Neuronal stem cell (in vitro differentiated cells): ENCODE measurements at places on chromosomes 16 and 17.

GRCh38 chr16:27781195-27781524, 231.2 kb downstream of the KATNIP start:
- DNase-seq: no peak

DNA sequence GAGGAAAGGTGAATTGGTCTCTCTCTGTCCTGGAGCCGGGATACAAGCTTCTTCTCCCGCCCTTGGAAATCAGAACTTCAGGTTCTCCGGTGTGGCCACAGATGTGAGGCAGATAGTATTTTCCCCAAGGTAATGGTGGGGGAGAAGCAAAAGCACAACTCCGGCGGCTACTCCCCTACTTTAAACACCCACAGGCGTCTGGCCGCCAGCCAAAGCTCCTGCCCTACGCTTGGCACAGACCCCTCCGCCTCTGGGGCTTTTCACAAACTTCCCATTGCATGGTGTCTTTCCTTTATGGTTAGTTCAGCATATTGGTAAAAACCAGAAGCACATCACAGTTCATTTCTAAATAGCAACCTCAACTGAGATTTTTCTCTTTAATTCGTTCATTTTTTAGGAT, 39.4 kb upstream of the B4GALNT2 start:
- no peak for DNase-seq

DNA sequence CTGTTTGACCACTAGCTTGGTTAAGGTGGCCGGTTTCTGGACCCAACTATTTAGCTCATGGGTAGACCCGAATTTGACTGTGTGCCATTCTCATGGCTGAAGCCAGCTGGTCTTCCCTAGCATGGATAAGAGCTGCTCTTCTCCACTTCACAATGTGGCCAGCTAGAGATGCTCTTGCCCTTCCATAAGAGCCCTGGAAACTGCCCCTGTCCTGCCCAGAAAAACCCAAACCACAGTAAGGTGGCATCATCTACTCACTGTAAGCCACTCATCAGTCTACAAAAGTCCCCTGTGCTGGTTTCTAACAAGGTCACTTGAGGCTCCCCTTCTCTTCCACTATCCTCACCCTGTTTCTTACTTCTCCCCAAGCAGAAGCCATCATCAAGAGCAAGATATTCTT, 165.1 kb downstream of the HS3ST2 start:
- DNase-seq: no peak

DNA sequence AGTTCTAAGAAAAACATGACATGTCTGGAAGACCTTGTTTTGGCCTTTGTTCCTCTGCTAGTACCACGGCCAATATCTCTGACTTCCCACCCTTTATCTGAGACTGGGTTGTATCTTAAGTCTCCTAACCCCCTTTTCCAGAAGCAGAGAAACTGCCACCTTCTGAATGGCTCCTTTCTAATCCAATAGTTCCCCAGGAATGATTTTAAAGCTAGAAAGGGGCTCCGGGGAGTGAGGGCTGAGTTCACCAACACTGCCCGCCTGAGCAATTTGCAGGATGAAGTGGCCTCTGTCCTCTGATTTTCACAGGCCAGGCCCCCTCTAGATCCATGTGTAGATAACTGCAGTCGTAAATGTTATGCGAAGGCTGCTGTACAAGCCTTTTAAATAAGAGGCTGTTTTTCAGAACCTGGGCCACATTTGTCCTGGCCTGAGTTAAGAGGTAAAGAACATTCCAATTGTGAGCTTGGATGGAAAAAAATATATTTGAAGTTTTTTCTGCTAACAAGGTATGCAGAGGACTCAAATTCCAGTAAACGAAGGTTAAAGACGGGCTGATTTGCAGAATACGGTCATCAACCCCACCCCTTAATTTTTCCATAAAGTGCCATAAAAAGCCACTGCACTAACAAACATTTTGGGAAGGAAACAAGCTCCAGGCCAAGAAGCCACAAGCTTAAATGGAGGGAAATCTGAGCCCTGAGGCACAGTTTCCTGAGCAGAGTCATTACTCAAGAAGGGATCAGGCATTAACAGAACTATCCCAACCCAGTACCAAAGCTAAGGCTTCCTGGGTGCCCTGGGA, 117.0 kb upstream of the MAF start:
- no peak for DNase-seq

- DNase-seq: no peak
Measured at GRCh38 chr16:6905601-6906000, 427.0 kb upstream of the RBFOX1 start.

GRCh38 chr17:74340470-74341023, 14.5 kb downstream of the KIF19 start:
- no peak for DNase-seq

DNA sequence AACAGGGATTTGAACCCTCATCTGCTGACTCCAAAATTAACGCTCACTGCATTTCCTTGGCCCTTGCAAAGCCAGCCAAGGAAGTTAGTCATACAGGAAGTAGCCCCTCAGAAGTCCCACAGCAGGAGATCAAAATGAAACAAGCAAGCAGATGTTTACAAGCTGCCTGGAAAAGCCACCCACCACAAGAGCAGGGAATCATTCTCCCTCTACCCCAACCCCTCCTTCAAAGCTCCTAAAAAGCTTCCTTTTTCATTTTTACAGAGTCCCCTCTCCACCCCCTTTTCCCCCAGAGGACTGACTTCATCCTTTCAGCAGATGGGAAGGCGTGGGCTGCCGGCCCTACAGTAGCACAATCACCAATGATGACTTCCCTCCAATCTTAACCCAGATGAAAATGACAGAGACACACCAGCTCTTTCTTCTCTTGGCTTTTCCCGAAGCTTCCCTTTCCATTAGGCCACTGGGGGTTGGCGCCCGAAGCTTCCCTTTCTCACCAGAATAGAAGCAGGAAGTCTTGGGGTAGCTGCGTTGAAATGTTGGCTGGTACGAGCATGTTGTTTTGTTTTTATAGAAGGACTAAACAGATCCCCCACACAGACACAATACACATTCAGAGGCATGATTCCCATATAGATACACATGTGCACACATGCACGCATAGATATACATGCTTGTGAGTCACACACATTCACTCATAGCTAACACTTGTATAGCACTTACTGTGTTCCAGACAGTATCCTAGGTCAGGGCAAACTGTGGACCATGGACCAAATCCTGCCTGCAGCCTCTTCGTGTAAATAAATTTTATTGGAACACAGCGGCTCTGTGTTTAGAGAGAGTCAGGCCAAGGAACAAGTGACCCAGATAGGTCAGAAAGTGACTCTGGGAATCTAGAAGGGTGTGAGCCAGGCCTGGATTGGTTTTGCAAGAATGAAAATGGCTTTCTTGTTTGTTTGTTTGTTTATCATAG, 17.4 kb downstream of the ITPRIPL2 start:
- no peak for DNase-seq

GRCh38 chr17:79305768-79306423, 231.3 kb downstream of the ENGASE start:
- DNase-seq: no peak

GRCh38 chr17:66625311-66625767, 209.6 kb upstream of the CACNG5 start:
- DNase-seq: peak; percentile 14

DNA sequence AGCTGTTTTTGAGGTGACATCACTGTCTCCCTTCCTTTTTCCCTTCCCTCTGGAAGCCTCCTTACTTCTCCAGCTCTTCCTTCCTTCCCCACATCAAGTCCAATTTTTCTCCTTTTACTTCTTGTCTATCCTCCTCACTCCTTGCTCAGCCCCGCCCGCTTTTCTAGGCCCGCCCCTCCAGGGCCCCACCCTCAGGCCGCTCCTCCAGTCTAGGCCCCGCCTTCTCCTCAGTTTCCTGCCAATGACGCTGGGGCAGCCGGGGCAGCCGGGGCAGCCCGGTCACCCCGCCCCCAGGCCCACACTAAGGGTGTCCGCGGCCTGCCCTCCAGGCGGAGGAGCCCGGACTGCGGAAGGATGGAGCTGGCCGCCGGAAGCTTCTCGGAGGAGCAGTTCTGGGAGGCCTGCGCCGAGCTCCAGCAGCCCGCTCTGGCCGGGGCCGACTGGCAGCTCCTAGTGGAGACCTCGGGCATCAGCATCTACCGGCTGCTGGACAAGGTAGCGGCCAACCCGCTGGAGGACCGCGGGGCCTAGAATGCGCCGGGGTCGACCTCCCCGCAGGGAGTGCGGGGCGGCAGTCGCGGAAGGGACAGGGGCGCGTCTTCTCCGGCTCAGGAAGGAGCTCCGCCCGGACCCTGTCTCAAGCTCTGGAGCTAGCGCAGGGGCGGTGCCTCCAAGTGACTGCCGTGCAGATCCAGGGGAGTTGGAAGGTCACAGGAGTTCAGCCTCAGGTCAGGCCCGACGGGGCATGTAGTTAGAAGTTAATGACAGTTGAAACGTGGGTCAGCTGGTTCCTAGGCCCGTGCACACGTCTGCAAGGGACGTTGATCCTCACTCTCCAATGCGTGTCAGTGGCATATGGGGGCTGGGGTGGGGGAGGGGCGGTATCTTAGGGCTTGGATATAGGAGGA, at the start of gene PCTP:
Gene PCTP (plus strand): TSS at position 302 of the 908 bp plus-strand sequence. CDS start 53 bp downstream, at position 355.
- peak; percentile 86 for DNase-seq

DNA sequence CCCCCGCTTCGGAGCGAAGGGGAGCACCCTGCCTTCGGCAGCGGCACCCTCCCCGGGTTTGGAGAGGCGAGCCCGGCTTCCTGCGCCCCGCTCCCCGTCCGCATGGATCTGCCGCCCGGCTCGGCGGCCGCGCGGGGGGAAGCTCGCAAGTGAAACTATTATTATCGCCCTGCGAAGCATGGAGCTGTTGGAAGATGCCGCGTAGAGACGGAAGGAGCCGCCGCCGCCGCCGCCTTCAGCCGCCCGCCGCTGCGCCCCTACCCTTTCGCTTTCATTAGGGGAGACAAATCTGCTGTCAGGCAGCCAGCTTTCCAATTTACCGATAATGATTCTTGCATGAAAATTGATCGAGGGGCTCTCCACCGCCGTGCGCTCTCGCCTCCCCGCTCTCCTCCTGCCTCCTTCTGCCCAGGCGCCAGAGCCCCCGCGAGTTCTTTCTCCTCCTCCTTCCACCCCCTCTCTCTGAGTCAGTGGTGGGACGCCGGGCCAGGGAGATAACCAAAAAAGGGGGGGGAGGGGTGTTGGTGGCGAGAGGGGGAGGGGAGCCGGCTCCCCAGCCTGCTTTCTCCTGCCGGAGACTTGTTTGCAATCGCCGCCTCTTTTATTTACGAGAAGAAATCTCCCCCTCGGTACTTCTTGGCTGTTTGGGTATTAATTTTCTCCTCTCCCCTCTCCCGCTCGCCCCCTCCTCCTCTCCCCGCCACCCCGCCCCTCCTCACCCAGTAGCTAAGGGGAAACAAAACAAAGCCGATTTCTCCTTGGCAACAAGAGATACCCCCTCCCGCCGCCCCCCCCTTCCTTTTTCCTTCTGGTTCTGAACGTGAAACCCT, 58.0 kb upstream of the GSE1 start:
- no peak for DNase-seq

GRCh38 chr17:64155751-64156544, 26.0 kb upstream of the ERN1 start:
- no peak for DNase-seq

GRCh38 chr17:5705876-5706576, 121.7 kb upstream of the NLRP1 start:
- no peak for DNase-seq

- DNase-seq: no peak
Measured at GRCh38 chr16:66928702-66929388, 3.5 kb upstream of the RRAD start.

DNA sequence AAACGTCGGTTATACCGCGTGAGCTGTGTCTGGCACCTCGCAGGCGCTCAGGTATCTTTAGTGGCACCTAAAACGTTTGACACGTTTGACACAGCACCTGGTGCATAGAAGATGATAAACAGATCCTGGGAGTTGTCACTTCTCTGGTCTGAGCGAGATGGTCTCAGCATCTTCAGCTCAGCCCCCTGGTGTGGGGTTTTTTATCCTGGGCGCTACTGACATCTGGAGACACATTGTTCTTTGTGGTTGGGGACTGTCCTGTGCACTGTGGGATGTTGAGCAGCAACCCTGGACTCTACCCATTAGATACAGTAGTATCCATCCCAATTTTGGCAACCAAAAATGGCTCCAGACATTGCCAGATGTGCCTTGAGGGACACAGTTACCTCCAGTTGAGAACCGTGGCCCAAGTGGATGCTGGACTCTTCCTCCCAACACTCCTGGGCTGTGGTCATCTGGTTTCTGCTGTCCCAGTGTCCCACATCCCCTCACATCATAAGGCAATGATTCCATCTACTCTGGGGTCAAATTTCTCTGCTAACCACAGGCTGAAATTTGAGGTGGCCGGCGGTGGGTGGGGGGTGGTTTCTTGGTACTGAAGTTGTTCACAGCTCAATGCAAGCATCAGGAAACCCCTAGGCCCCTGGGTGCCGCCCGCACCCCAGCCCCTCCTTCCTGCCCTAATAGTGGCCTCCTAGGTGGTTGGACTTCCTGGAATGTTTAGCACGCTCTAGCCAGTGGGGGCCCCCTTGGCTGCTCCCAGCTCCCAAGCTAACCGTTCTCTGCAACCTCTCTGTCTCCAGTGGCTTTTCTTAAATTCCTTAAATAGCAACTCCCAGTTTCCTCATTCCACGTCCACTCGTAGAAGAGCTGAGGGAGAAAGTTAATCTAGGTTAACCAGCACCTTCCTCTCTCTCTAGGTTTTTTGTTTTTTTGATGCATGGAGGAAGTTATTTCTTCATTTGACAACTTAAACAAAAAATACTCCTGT, 124.8 kb downstream of the ABCC1 start:
- peak; percentile 18 for DNase-seq

GRCh38 chr17:81428948-81429774, 33.9 kb downstream of the BAHCC1 start:
- no peak for DNase-seq

DNA sequence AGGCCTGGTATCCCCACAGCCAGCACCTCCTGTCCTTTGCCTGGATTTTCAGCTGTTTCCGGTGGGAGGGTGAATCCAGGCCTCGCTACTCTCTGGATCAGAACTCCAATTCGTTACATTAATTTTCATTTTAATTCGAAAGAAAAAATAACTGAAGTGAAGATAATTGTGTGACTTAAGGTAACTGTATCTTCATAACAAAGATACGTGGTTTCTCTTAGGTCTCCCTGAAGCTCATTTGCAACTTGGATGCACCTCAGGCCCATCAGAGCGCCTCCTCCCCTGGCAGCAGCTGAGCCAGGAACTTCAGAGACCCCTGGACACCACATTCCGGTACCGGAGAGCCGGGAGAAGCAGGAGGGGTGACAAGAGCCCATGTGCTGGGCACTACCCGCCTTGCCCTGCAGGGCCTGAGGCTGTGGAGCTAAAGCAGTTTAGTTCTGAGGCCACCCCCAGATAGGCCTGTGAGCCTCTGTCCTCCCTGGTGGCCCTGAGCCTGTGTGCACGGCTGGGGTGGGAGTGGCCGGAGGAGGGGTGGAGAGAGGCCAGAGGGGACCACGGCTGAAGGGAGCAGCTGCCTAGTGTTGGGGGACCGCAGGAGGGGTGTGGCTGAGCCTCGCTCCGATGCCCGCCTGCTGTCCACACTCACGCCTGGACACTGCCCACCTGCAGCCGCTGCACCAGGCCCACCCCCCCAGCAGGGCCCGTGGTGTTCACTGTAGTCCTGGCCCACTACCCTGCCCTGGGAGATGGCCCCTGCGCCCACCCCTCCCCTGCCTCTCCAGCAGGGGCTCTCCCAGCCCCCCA, 11.4 kb upstream of the DUS1L start:
- no peak for DNase-seq
